GM18507 (cell line): ENCODE measurements at places on chromosomes 1 and 21.

GRCh38 chr1:109162626-109163025 is 48.7 kb downstream of the ELAPOR1 start:
- no peak for DNase-seq

DNA sequence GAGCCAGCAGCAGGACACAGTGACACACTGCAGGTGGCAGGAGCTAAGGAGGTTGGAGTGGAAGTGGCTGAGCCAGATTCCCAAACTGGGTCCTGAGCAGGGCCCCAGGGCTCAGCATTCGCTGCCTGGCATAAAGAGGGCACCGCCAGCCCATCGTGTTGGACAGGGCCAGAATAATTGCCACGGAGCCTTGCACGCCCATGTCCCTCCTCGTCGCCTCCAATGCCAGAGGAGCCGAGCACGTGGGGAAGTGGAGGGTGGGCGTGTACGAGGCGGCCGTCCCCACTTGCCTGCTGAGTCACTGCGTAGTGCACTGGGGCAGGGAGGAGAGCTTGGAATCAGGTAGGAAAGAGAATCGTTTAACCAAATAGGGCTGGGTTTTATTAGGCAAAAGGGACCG is 26.1 kb upstream of the LRRC47 start:
- DNase-seq = no peak

DNA sequence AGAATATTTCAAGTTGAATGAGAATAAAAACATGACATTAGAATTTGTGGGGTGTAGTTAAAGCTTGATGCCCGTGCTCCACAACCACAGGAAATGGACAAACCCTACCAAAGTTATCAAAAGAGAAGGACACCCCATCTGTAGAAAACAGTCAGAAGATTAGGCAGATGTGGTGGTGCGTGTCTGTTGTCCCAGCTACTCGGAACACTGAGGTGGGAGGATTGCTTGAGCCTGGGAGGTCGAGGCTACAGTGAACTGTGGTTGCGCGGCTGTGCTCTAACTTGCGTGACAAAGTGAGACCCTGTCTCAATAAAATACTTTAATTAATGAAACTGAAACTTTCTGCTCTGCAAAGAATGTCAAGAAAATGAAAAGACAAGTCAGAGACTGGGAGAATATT is 1.5 kb upstream of the SPATC1L start:
- DNase-seq = no peak

DNA sequence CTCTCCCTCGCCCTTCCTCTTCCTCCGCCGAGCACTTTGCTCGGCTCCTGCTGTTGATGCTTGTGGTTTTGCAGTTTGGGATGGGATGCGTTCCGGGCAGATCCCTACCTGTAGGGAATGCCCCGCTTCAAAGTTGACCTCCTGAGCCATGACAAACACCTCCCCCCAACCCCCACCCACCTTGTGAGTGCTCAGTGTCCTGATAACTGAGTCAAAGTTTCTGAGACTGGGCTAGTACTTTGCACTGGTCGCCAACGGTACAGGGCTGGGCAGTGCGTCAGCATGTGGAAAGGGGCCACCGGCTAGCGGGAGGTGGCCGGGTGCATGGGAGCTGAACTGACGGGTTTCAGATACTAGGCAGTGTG is 771 bp downstream of the RABGAP1L start:
- no peak for DNase-seq

DNA sequence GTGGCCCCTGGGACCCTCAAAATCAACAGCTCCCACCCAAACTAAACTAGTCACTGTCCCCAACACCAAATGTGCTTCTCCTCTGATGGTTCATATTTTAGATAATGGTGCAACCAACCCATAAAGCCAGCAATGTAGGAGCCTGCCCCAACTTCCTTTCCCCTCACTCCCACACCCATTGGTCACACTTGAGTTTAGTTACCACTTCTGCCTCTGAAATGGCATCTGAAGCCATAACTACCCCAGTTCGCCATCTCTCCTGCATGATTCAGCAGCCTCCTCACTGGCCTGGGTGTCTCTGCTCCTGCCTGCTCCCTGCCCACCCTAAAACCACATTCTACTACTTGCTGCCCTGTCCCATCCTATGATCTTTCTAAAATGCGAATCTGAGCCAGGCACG is 3.4 kb upstream of the CDCP2 start:
- DNase-seq = no peak

DNA sequence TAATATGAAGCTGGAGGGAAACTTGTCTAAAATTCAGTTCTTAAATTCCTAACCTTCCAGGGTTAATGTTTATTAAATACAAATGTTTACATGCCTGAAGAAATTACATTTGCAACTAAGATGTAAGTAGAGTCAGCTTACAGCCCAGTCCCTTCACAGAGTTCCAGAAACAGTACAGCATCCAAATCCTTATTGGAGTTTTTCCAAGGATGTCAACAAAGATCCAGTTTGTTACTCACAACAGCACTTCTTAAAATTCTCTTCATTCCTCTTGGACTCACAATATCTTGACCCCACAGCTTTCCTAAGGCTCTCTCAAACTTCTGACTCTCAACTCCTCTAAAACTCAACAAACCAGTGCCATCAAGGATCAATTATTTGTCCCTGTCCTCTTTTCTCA is 50.1 kb upstream of the RWDD3 start:
- no peak for DNase-seq

- no peak for DNase-seq
These were observed 24.3 kb upstream of the TCEA3 start for GRCh38 chr1:23448846-23449245.

DNA sequence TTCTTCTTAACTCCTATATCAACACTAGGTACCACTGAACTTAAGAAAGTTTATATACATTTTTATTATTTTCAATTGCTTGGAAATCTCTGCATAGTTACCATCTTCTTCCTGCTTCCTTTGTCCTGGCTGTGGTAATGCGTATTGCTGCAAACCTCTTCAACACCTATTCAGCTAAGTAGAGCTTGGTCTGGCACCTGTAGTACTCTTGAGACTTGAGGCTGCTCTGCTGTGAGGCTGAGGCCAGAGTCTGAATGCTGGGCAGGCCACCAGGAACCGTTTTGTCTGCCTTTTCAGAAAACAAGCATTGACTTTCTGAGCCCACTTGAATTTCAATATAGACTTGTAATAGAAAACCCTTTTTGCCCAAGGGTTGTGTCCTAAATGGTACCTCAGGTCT is 52.0 kb upstream of the RGS2 start:
- DNase-seq = no peak

- no peak for DNase-seq
These were observed 40.9 kb downstream of the L1TD1 start for GRCh38 chr1:62235576-62235975.

DNA sequence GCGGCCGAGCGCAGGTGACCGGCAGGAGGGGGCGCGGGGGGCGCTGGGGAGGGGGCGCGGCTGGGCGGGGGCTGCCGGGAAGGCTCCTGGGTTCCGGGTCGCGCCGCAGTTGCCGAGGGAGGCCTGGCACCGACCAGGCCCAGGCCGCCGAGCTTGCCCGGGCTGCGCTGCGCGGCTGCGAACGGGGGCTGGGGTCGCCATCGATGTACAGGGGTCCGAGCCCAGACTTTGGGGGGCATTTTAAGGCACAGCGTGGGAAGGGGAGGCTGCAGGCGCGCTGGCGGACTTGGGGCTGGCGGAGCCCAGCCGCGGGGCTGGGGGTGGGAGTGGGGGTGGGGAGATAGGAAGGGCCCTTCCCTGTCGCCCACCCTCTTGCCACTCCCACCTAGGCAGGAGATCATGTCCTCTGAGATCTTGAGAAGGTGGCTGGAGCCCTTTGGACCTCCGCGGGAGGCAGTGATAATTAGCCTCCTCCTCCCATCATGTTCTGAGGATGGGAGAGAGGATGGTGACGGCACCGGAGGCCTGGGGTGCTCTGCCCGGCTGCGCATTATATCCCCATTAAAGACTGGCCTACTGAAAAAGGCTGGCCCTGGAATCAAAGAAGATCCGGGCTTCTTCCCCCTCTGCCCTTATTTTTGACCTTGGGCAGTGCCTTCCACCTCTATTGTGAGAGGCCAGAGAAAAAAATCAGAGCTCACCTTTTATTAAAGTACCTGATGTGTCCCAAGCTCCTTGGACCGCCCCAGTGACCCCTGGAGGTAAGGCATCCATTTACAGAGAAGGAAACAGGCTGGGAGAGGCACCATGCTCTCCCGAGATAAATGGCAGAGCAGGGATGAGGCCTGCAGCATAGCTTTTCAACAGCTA is 497 bp downstream of the FBXO44 start:
- no peak for DNase-seq

- no peak for DNase-seq
These were observed 47.4 kb upstream of the TSPAN2 start for GRCh38 chr1:115136706-115137105.

DNA sequence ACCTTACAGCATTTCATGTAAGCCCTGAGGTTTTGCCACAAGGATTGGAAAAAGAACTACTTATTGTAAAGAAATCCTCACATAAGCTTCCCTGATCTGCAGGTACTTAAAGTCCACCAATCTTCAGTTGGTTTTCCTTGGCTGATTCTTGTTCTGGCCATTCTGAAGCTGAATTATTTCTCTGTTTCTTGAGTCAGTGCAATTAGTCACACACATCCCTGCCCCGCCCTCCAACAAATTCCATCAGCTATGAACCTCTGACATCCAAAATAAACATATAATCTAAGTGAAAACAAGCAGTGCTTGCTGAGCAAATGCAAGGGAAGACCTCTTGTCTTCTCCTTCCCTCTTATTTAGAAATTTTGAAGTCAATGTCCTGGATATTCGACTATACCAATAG is 8.2 kb upstream of the FNDC7 start:
- no peak for DNase-seq

DNA sequence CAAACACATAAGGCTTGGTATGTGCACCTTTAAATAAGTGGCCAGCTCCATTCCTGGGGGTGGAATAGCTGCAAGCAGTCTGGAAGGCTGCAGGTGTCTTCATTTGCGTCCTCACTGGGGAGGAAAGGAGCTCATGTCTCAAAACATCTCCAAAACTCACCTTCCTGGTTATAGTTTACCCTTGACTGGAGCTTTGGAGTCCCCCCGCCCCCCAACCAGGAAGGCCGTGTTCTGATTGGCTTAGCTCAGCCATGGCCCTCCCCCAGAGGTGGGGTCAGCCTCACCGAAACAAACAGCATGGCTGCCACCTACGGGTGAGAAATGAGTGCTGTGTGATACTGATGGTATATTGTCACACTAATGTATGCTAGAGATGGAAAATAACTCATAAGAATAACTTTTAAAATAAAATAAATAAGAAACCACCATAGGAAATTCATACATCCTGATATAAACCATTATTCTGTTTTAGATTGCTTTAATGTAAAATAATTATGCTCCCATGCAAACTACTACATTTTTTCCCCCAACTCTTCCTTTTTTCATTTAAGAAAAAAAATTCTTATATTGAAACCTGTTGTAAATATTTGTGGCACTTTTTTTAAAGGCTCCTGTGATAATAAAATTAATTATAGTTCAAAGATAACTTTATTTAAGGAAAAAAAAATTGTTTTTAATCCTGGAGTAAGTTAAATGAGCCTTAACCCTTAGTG is 90.8 kb downstream of the ZP4 start:
- DNase-seq = no peak

DNA sequence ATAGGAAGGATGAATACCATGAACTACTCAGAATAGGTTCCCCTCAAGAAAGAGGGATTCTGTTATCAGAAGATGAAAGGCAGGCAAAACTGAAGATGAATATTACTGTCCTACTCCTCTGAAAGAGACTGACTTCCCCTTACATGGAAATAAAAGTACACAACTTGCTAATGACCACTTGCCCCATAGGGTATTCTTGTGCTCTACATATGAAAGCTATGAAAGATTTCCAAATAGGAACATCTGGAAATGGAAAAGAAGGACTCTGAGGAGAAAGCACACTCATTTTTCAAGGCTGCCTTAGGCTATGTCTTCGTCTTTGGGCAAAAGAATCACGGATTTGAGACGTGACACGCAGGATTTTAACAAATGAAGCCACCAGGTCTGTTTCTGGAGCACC is 170.1 kb upstream of the DAB1 start:
- no peak for DNase-seq

DNA sequence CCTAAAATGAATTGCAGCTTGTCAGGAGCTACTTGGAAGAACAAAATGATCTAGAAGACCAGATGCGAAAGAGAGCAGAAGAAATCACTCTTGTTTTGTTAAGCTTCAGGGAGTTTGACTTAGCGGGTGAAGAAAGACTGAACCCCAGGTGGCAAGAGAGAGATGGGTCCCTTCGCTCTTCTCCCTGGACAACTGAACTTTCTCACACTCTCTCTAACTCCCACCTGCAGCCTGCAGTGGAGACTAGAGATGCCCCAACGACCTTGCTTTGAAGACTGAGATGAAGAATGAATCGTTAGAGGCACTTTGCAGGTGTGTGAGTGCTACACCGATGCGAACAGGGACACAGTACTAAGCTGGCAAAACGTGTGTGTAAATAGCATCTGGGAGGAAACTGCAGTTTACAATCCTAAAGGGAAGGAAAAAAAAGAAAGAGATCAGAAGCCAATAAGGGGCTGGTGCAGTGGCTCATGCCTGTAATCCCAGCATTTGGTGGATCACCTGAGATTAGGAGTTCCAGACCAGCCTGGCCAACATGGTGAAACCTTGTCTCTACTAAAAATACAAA is 64.5 kb upstream of the LYST start:
- DNase-seq = no peak

DNA sequence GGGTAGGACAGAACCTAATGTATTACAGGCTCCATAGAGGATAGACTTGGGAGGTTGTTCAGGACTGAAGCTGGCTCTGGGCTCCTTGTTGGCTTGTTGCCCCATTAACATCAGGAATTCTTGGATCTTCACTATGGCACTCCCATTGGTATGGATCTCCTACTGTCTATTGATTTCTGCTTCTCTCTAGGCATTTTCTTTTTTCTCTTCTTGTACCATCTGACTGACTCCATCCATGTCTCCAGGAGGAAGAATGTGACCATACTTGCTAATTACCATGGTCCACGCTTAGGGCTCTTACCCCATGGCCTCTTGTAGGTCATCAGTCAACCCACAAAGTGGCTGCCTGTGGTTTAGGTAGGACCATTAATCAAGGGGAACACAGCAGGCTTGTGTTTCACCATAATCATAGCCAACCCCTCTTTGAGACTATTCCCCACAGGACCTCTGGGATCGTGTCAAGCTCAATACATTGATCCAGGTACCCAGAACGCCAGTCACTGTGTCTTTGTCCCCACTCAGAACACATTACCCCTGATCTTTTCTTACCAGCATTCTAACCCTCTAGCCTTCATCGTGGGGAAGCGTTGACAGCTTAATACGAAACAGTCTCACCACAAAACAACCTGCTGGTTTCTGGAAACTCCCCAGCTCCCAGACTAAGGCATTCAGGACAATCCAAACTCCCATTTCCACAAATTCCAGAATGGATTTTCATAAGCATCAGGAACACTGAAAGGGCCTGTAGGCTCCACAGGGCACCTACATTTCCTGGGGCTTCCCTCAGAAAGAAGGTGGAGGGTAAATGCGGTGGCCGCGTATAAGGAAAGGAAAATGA is 97.1 kb downstream of the ETS2 start:
- DNase-seq = no peak

- no peak for DNase-seq
These were observed 139.3 kb downstream of the PGBD5 start for GRCh38 chr1:230286890-230287269.

- DNase-seq = no peak
These were observed 12.7 kb downstream of the LRRC71 start for GRCh38 chr1:156933136-156933535.
